ENCODE measurements at places on chromosomes 7 and 10.
A peak's percentile ranks its signal among the peaks of the same experiment; 100 is the strongest.

GRCh38 chr10:12771981-12772760, 229.3 kb downstream of the CCDC3 start:
- no peak for DNase-seq

- DNase-seq: no peak
Measured at GRCh38 chr10:88082806-88083596, 219.6 kb downstream of the PTEN start.

GRCh38 chr7:70654979-70655378, 477.0 kb upstream of the GALNT17 start:
- DNase-seq: no peak

DNA sequence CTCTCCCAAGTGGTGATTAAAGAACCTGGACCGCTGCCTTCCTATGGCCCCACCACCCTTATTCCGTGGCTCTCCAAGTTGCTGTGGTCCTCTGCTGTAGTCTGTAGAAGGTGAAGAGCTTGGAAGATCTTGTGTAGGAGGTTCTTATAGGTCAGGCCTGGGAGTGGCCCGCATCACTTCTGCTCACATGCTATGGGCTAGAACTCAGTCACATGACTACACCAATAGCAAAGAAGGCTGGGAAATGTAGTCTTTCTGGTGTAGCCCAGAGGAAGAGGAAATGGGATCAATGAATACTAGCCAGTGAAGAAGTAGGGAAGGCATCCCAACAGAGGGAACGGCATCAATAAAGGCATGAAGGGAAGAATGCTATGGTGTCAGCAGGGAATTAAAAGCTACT, 41.3 kb upstream of the AOAH start:
- DNase-seq: no peak

DNA sequence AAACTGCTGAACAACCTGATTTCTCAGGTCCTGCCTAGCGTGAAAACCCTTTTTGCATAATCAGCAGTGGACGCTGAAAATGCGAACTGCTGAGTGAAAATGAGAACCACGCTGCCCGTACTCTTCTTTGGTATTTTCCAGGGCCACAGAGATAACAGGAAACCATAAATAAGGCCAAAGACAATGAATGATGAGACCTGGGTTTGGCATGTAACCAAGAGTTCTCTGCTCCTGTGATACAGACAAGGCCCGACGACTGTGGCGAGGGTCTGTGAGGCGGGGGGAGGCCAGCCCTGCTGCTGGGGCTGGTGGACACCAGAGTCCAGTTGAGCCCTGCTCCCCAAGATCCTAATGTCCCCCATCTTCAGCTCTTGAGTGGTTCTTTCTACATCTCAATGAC, 236.0 kb downstream of the WDR11 start:
- no peak for DNase-seq

GRCh38 chr10:2944788-2945187, 122.6 kb upstream of the PFKP start:
- DNase-seq: no peak

GRCh38 chr7:101100858-101101847, 15.9 kb downstream of the TRIM56 start:
- no peak for DNase-seq

- no peak for DNase-seq
Measured at GRCh38 chr10:80739963-80740715, 202.4 kb downstream of the SH2D4B start.

- no peak for DNase-seq
Measured at GRCh38 chr7:23960361-23960760, 250.3 kb downstream of the STK31 start.

- DNase-seq: no peak
Measured at GRCh38 chr10:73340121-73340520, 18.5 kb downstream of the CFAP70 start.

- DNase-seq: no peak
Measured at GRCh38 chr10:131667047-131667446, 233.8 kb upstream of the PPP2R2D start.

GRCh38 chr7:37216923-37217322, 231.7 kb downstream of the ELMO1 start:
- no peak for DNase-seq

- no peak for DNase-seq
Measured at GRCh38 chr7:288671-289101, 1.3 kb upstream of the FOXL3 start.

- DNase-seq: no peak
Measured at GRCh38 chr7:37283716-37284115, 164.9 kb downstream of the ELMO1 start.

DNA sequence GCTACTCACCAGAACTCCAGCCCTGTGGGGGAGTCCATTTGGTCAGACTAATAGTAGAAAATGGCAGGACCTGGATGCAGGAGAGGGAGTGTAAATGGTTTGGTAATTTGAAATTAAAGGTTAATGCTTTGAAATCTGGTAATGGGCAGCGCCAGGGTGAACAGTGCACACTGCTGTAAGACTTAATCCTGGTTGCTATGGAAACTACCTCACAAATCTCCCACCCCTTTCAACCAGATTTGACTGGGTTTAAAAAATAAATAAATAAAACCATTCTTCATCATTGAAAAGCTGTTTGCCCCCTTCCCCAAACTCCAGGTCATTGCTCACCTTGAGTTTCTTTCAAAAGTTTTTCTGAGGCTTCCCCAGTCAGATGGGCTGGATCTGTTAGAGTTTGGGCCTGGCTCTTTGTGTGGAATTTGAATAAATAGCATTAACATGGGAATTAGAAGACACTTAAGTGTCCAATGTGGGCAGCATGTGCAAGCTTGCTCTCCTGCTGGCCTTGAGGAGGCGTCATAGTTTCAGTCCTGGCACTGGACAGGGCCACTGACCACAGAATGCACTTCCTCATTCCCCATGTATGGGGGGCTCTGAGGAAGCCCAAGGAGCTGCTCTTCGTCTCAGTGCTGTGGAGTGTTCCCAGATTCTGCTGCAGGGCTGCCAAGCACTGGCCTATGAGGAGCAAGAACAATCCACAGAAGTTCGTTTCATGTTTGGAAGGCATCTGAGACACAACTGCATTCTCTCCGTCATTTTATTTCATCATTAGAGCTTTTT, 90.7 kb downstream of the LRRC4 start:
- DNase-seq: peak; percentile 30

- no peak for DNase-seq
Measured at GRCh38 chr7:48708635-48709034, 215.7 kb upstream of the CDC14C start.

DNA sequence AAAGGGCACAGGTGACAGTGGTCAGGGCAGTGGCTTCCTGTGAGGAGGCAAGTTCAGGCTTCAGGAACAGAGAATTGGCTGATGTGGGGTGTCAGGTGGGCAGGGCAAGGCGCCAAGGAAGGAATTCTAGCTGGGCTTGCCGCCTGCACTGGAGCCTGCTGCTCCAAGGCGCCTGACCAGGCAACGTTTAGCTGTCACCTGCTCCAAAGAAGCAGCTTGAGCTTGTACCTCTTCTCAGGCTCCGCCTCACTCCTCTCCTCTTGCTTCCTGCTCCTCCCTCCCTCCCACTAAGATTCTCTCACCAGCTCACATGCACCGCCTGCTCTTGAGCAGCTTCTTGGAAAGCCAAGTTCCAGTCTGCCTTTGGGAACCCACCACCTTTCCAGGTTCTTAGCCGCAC, 187.4 kb upstream of the GRB10 start:
- no peak for DNase-seq
